Stimulated activated CD8-positive, alpha-beta memory T cell treated with anti-CD3 and anti-CD28 coated beads, Interleukin-2, amount 100 ng/mL, for 1 hour (primary cell): ENCODE measurements at places on chromosomes 5 and 9.

DNA sequence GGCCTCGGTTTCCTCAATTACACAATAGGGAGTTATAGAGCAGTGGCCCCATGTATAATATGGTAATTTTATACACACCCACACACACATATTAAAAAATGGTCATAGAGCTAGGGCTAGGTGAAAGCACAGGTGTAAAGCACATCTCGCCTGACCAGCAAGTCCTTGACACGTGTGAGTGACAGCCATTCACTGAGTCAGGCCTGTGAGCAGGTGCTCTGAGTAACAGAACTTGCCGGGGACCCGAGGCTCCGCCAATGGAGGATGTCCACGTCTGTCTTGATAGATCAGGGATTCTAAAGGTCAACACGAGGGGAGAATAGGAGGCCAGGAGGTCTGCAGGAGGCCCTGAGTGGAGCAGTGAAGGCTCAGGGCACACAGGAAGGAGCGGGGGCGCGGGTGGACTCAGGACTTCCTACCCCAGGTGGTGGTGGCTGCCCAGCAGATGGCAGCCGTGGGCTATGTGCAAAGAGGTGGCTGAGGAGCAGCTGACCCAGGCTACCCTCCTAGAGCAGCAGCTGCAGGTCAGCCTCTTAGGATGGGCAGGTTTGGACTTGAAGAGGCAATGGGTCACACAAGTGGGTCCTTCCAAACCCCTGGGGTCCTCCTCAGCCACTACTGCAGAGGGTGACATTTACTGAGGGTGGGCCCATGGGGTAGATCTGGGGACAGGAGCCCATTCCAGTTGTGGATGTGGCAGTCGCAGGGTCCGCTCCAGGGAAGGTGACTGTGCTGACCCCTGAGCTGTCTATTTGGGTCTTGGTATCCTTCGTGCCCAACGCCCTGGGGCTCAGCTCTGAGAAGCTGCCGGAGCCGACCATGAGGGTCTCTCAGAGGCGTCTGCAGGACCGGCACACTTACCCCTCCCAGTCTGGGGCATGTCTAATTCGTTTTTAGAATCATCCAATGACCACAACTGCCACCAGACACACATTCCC, 45.9 kb downstream of the PRRT1B start:
- peak; percentile 42 for DNase-seq

DNA sequence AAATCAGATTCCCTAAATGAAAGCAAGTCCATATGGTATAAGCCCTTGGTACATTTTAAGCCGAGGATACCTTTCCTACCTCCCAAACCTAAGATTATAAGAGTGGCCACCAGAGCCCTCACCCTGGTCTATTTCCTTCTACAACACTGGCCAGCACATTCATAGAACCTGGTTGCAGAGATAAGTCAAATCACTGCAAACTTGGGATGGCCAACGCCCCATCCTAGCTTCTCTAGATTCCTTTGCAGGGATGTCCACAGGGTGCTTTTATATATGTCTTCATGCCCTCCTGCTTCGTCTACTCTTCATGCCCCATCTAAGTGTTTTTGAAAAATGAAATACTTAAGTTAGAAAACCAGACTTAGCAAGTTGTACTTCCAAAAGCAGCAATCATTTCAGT, 41.8 kb downstream of the SH3RF2 start:
- DNase-seq, result no peak

DNA sequence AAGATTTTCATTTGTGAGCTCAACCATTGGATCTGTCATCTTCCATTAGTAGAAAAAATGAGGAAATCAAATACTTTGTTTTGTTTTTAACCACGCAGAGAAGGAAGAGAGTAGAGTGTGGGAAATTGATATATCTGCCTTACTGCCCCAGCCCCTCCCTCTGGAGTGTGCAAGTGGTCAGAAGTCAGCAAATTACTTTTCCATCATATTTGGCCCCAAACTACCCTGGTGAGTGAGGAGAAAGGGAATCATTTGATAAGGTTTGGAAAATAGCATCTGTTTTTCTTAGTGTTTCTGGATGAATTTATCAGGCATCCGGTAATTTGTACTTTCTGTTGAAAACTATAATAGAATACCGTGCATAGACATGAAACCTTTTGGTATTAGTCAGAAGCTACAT, 327.4 kb downstream of the MARCHF11 start:
- no peak for DNase-seq

DNA sequence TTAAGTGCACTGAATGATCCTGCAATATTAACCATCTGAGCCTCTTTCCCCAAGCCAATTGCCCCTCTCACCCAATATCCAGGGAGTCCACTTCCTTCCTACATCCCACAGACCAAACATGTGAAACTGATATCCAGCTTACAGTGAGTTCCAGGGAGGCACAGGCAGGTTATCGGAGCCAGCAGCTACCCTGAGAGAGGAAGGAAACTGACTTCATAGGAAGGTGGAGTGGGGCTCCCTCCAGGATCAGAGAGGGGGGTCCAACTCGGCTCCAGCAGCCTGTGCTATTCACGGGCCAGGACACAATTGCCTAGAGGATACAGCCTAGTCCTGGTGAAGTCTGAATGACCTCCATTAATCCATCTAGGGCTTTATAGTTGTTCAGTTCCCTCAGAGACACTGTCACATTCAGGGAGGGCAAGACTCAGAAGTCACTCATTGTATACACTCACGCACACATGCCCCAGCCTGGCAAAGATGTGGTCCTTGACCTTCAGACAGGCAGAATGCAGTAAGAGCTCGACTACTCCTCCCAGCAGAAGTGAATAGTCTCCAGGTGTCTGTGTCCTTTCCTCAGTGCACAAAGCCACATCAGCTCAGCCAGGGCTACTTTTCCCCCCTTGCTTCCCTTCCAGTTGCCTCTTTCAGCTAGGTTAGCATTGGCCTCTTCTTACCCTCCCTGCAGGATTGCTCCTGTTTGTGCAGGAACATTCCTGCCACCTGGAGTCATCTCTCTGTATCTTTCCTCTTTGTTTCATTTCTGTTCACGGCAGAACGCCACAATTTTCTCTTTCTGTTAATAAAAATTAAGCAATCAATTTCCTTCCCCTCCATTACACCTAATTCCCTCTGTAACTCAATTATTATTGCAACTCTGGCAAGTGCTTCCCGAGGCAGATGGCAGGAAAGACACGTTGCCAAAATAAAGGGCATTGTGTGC, 501.7 kb downstream of the ARHGEF28 start:
- no peak for DNase-seq

GRCh38 chr5:56963246-56963645, 11.3 kb upstream of the MIER3 start:
- DNase-seq, result no peak

DNA sequence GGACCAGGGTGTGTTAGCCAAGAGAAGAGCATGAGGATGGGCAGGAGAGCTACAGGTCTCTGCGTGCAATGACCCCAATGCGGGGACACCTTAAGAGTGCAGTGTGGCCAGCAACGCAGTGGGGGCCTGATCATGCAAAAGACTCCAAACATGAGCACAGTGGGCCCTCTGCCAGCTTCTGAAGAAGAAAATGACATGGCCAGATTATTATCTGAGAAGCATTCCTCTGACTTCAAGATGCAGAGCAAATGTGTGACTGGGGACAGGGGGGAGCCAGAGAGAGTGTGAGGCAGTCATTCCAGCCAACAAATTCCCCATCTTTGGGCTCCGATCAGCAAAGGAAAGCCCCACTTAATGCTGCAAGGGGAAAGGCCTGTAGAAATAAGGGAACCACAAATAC, 229.4 kb downstream of the CDK5RAP2 start:
- DNase-seq, result no peak

- DNase-seq, result no peak
Measured at GRCh38 chr5:60455589-60455988, 244.4 kb downstream of the DEPDC1B start.

DNA sequence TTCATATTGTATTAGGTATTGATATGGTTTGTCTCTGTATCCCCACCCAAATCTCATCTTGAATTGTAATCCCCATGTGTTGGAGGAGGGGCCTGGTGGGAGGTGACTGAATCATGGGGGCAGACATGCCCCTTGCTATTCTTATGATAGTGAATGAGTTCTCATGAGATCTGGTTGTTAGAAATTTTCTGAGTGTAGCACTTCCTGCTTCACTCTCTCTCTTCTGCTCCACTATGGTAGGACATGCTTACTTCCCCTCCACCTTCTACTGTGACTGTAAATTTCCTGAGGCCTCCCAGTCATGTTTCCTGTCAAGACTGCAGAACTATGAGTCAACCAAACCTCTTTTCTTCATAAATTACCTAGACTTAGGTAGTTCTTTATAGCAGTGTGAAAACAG, 187.4 kb upstream of the SLC24A2 start:
- DNase-seq, result no peak
